ENCODE measurements at places on chromosomes 1 and 21.

GRCh38 chr1:6134741-6135510 is 45.2 kb downstream of the CHD5 start:
- no peak for DNase-seq

DNA sequence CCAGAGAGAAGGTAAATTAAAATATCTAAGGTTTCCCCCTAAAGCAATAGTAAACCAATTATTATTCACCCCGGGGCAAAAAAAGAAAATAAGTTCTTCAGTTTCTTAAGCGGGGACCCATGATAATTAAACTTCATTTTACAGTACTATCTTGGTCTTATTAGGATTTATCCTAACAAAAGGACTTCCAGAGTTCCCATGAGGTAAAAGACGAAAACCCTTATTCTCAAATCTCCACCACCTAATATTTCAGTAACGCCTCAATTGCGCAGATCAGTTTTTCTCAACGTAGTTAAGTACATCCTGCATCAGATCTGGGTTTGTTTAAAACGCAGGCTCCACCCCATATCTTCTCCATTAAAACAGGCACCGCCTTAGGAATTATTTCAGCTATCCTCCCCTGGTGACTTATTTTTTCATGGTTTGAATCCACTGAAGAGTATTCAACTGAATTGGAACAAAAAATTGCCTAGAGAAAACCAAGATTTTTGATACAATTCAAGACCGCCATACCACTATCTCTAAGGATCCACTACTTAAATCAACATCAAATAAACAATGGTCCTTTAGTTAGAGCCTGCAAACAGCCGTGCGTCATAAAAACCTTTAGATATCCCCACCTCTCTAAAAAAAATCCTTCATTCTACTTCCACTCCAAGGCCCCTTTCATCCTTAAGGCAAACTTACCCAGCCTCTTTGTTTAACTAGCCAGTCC is 1.7 kb downstream of the MCL1 start:
- DNase-seq = no peak

- DNase-seq = no peak
These were observed 21.1 kb upstream of the SUMO3 start for GRCh38 chr21:44838951-44839350.

GRCh38 chr21:31577271-31577670 is 82.2 kb upstream of the SOD1 start:
- DNase-seq = no peak

- DNase-seq = no peak
These were observed 13.4 kb downstream of the A3GALT2 start for GRCh38 chr1:33307494-33307864.

GRCh38 chr21:45541221-45542039 is 810 bp downstream of the SLC19A1 start:
- no peak for DNase-seq

DNA sequence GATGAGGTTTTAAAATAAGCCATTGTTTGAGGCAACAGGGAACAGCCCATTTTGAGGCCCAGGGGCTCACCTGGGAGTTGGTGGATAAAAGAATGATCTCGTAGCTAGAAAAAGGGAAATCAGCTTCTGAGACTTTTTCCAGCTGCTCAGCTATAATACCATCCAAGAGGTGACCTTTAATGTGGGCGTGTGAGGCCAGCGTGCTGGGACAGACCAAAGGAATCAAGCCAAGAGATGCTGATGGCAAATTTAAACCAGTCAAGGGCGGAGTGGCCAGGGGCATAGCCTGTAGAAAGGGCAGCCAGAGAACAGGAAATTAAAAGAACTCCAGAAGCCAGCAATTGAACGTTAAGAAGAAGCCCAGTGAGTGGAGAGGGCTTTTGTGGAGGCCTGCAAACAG is 132.6 kb downstream of the IER5 start:
- DNase-seq = no peak

DNA sequence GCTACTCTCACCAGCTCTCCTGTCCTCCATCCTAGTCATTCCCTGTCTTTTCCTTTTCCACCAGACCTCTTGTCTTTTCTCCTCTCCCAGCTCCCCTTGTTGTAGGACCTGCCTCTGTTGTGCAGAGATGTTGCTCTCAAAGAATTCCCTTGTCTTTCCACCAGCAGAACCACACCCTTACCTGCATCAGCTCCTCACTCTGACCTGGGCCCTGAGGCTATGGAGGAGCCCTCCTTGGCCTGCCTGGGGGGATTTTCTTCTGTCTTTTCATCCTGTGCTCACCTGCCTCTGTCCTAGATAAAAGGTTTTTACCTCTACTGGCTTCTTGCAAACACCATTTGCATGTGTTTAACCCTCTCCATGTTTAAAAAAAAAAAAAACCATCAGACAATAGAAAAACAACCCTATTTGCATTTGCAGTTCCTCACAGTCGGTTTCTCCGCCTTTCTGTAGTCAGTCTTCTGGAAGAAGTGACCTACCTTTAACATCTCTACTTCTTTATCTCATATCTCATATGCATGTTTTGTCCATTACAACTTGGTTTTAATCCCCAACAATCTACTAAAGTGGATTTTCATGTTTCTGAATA is 12.1 kb downstream of the FCRL5 start:
- no peak for DNase-seq

DNA sequence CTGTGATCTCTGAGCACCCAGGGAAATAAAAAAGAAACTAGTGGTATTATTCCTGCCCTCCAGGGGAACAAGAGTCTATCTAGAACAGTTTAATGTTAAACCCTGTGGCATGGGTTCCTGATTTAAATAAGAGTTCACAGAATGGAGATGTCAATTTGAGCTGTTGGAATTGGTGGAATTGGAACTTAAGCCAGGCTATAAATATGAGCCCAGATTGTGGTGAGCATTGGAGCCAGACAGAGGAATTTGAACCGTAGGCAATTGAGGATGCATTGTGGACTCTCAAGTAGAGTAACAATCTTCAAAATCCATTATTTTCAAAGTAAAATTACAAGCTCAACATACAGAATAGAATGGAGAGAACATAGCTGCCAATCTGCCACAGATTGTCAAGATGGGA is 98.2 kb downstream of the NEK7 start:
- DNase-seq = no peak

DNA sequence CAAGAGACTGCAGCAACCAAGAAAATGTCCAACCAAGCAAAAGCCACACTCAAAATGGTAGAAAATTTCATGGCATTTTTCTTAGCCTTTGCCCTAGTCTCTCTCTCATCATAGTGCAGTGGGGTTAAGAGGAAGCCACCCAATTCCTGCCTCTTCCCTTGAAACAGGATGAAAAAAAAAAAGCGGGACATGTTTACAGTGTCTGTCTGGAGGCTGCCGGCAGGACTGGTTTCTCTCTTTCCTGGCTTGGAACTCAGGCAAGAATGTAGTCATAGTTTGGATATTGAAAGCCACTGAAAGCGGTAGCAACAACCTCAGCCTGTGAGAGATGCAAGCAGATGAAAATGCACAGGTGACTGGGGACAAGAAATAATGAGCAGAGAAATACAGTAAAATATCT is 13.3 kb upstream of the TNFSF18 start:
- no peak for DNase-seq

GRCh38 chr1:85911742-85912141 is 203.5 kb upstream of the ZNHIT6 start:
- DNase-seq = peak; percentile 11

DNA sequence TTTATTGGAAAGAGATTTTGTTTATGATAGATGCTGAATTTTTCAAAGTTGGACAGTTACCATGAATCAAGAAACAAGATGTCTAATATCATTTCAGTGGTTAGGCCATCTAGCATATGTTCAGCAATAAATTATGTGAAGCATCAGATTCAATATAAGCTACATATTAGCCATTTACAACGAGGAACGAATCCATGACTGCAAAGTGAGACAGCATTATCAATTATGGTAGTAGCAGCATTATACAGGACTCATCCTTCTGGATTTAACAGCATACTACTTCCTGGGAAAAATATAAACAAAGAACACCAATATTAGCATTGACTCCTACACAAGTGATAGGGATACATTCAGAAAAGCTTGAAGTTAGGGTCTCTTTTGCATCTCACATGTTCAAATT is 59.1 kb downstream of the LRRC53 start:
- DNase-seq = no peak

- DNase-seq = no peak
These were observed 62.3 kb upstream of the ETV3 start for GRCh38 chr1:157200451-157200850.

DNA sequence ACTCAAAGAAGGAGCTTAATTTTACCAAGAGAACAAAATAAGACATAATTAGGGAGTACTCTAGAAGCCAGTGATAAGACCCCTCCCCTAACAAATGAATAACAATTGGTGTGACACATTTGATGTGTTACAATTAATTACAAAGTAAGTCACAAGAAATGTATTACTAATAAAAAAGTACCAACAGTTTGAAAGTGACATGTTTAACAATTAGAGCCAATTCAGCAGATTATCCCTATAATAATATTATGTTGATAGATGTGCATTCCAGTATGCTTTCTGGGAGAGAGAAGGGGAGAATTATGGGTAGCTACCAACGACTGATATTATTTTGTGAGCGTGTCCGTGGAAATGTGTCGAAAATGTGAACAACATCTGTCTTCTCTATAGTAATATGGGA is 19.1 kb downstream of the CTSK start:
- DNase-seq = no peak

- DNase-seq = no peak
These were observed 45.7 kb upstream of the DEPDC1 start for GRCh38 chr1:68542586-68542985.

DNA sequence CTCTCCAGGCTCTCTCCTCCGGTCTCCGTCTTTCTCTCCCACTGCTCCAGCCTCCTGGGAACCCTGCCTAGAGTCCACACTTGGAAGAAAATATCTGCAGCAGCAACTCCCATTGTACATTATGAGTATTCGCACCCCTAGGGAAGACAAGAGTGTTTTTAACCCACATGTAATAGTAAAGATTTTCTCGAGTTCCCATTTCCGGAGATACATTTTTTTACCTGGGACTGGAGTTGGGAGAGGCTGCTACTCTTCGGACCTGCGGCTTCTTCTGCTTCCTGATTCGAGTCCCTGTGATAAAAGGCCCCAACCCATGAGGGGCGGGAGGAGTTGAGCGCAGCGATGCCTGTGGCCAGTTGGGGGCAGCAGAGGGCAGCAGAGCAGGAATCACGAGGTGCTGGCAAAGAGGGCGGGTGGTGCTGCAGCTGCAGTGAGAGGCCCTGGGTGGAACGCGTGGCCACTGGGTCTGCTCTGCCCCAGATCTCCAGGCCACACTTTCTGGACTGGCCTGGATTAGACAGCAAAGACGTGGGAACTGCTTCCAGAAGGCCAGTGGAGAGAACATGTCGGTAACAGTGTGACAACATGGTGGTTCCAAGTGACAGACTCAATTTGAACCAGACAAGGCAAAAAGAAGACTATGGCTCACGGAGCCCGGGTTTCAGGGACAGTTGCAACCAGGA is 221.0 kb upstream of the CSF3R start:
- peak; percentile 20 for DNase-seq

DNA sequence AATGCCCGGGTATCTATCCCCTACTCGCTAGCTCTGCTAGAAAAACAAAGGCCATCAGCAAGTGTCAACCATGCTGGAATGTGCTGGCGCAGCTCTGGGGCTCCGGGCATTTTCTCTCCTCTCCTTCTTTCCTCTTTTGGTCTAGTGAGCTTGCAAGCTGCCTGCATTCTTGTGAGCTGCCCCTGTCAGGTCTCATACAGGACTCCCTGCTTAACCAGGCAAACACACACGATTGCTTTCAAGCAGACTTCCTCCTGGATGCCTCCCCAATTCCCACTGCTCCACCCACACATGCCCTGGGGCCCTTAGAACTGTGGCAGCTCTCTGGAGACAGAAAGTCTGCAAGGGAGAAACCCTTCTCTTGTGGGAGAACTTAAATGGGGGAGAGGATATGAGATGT is 35.7 kb upstream of the SUCO start:
- peak; percentile 78 for DNase-seq

DNA sequence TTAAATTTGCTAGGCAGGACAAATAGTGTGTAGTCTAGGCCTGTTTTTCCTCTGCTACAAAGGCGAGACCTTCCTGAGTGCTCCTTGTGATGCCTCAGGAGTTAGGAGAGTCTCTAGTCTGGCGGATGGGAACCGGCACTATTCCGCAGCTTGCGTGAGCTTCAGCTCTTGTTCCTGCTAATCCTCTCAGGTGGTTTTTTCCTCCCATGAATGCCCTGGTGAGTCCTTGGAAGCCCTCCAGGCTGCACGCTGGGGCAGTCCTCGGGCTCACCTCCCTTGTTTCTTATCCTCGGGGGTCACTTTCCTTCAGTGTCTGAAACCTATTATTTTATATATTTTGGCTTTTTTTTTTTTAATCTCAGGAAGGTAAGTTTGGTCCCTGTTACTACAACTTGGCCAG is 28.2 kb downstream of the UTS2 start:
- no peak for DNase-seq

GRCh38 chr1:1308756-1309250 is 406 bp downstream of the PUSL1 start:
- no peak for DNase-seq

DNA sequence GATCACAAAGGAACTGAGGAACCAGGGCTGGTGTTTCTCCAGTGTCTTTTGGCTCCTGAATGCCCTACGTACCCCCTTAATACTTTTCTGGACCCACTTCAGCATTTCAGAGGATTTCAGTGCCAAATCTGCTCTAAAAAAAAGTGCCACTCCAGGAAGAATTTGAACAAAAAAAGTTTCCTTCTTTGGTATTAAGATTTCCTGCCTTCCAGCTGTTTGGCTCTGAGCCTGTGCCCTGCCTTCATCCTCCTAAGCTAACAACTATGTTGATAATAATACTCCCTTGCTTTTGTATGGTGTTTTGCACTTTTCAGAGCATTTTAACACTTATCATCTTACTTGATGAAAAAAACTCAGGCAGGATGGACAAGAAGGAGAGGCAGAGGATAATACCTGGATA is 11.0 kb upstream of the RIMS3 start:
- no peak for DNase-seq

- no peak for DNase-seq
These were observed 36.4 kb downstream of the EPHA2 start for GRCh38 chr1:16119504-16119903.

DNA sequence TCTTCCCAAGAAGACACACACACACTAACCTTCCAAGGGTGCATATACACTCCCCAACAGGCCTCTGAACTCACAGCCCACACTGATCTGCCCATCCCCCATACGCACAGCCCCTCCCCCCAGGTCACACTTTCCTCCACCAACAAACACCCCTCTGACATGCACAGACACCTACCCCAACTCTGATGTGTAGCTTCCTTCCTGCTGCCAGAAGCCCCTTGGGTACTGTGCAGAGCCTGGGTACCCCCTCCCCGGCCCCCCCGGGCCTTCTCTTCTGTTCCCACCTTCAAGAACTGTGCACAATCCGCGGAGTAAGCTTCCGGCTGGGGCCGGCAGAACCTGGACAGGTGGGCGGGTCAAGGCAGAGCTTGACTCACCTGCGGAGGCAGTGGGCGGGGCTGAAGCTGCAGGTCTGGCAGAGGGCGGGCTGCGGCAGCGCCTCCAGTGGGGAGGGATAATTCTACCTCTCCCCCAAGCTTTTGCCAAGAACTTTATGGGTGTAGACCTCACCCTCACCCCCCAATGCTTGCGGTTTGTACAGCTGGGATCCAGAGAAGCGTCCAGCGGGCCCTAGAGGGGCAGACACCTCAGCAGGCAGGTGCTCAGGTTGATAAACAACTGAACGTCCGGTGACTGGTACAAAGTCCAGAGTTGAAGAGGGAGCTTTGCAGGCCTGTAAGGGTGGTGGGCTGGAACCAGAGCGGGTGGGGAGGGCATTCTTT is at the start of gene C1orf210:
C1orf210 (minus strand) TSS at position 313 of the 722 bp plus-strand sequence. CDS start 2,311 bp downstream, outside the sequence.
- no peak for DNase-seq

GRCh38 chr1:153638261-153638660 is 4.4 kb downstream of the CHTOP start:
- DNase-seq = no peak
